ENCODE measurements at places on chromosomes 13 and 19. TPM values are rescaled to one million over a fixed set of nuclear protein-coding genes. Genes with fewer than 3 reads are reported as not detected.

KLK3 gene
- not detected for total RNA-seq

PRR19 gene
- not detected for total RNA-seq

BICRA gene
- 1.3 TPM for total RNA-seq

NKPD1 gene
- total RNA-seq: not detected

ZNF443 gene
- 2.3 TPM for total RNA-seq

ZNF841 gene
- total RNA-seq: 21.5 TPM

ADGRE3 gene
- not detected for total RNA-seq

BCAM gene
- total RNA-seq: 12.0 TPM
